ENCODE measurements at places on chromosomes 16 and 17. TPM values are rescaled to one million over a fixed set of nuclear protein-coding genes. Genes with fewer than 3 reads are reported as not detected.

EVI2A gene
- 1.1 TPM for total RNA-seq

CLEC18A gene
- 3.4 TPM for total RNA-seq

RUSF1 gene
- total RNA-seq: 40.5 TPM

GLP2R gene
- 0.41 TPM for total RNA-seq

- no peaks in the 10 kb centered on the region for H3K27me3 ChIP-seq
- no peak overlapping the region for H3K27ac ChIP-seq
- H3K4me3 ChIP-seq: no peak overlapping the region
- H3K36me3 ChIP-seq: peaks cover 21% of the 10 kb centered on the region
- peaks cover 14% of the 10 kb centered on the region for H3K4me1 ChIP-seq
- no peak for DNase-seq
Observed at GRCh38 chr17:57983446-57983845, 4.6 kb downstream of the VEZF1 start.

GRCh38 chr17:44548376-44549230, 8.7 kb upstream of the FZD2 start:
- no peak overlapping the region for H3K27ac ChIP-seq
- H3K36me3 ChIP-seq: no peaks in the 10 kb centered on the region
- peaks cover 34% of the 10 kb centered on the region for H3K4me1 ChIP-seq

DNA sequence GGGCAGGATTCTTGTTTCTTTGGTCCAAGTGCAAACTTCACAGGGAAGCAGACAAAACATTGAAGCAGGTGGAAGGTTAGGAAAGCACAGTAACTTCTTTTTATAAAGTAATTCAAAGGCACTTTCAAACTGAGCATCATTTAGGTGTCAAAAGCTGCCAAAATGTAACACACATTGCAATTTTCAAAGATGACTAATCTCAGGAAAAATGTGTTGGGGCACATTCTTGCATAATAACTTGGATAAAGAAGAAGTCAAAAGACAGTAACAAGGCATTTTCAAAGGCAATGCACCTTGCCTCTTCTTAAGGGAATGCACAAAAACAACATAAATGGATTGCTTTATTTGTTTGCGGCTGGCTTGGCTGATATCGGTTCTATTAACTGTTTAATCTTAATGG, 3.6 kb downstream of the KCNJ2 start:
- no peak overlapping the region for H3K27ac ChIP-seq
- H3K27me3 ChIP-seq: no peaks in the 10 kb centered on the region
- peaks cover 12% of the 10 kb centered on the region for H3K4me1 ChIP-seq
- peaks cover 4% of the 10 kb centered on the region for H3K36me3 ChIP-seq
- DNase-seq: peak; percentile 65
- H3K4me3 ChIP-seq: no peak overlapping the region

GRCh38 chr16:72285728-72286127, 113.8 kb upstream of the PMFBP1 start:
- no peaks in the 10 kb centered on the region for H3K27me3 ChIP-seq
- H3K36me3 ChIP-seq: no peaks in the 10 kb centered on the region
- peaks cover 1% of the 10 kb centered on the region for H3K4me1 ChIP-seq
- no peak overlapping the region for H3K4me3 ChIP-seq

DNA sequence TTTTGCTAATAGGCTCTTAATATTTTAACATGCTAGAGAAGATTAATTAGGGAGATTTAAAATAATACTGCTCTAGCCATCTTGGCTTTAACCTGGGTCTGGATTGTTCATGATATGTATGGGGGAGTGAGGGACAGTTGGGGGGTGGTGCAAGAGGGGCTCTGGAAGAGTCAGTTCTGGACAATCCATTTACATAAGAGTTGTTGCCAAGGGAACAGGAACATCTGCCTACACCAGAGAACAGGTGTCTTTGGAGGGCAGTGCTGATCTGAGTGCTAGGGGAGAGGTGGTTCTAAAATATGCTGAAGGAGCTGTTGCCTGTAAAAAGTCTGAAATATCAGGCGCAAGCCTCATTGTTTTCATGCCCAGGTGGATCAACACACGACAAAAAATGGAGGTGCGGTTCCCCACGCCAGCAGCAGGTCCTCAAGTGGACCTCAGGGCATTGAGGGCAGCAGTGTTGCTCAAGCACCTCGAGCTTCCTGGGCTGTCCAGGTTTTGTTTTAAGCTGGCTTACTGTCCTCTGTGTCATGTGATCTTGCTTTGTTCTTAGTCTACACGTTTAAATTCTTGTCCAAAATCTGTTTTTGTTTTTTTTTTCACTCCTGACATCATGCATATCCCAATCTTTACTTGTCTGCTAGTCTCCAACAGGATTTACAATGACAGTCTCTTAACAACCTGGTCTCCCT, 25.4 kb upstream of the WSB1 start:
- no peak for DNase-seq
- H3K27me3 ChIP-seq: peaks cover 9% of the 10 kb centered on the region
- no peaks in the 10 kb centered on the region for H3K36me3 ChIP-seq

- no peak for DNase-seq
- H3K27ac ChIP-seq: no peak overlapping the region
- H3K4me1 ChIP-seq: no peaks in the 10 kb centered on the region
Observed at GRCh38 chr16:21116148-21116693, 34.4 kb downstream of the DNAH3 start.

DNA sequence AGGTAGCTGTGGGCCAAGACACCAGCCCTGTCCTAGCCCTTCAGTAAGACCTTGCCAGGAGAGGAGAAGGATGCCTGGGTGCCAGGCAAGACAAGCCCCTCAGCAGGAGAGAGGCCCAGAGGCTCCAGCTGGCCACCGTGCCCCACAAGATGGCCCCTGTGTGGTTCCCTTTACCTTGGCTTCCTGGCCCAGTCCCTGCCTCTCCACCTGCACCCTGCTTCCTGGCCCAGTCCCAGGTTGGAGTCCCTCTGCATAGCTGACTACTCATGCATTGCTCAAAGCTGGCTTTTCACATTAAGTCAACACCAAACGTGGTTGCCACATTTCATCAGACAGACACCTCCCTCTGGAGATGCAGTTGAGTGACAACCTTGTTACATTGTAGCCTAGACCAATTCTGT, 4.0 kb downstream of the SYNGR3 start:
- H3K27me3 ChIP-seq: peaks cover 25% of the 10 kb centered on the region
- no peak overlapping the region for H3K4me3 ChIP-seq
- H3K4me1 ChIP-seq: peaks cover 16% of the 10 kb centered on the region
- peaks cover 6% of the 10 kb centered on the region for H3K36me3 ChIP-seq
- no peak overlapping the region for H3K27ac ChIP-seq

DNA sequence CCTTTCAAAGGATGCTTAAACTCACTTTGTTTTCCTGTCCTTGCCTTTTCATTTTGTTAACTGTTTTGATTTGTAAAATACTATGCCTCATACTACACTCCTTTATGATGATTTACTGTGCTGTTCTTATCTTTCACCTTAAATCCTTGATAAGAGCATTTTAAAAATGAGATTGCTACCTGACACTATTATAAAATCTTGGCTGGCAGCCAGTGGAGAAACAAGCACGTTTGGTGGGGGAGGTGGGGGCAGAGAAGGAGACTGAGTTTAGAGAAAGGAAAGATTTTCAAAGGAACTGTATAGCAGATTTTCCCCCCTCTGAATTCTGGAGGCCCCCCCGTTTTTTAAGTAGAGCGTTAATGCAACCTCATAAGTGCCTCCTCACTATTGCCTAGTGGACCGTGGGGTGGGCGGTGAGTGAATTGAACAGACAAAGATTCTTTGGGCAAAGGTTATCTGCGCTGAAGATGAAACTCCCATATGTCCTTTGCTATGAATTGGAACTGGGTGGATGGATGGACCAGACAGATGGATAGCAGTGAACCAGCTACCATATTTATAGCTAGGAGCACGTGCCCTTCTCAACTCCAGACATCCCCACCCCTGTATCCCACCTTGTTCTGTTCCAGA, 200.2 kb downstream of the CCDC182 start:
- H3K36me3 ChIP-seq: no peaks in the 10 kb centered on the region
- H3K4me3 ChIP-seq: no peak overlapping the region
- no peaks in the 10 kb centered on the region for H3K27me3 ChIP-seq
- no peak overlapping the region for H3K27ac ChIP-seq

GRCh38 chr16:3510416-3510815, 9.6 kb downstream of the CLUAP1 start:
- peaks cover 17% of the 10 kb centered on the region for H3K36me3 ChIP-seq
- H3K27ac ChIP-seq: no peak overlapping the region
- no peak for DNase-seq
- H3K4me1 ChIP-seq: peaks cover 6% of the 10 kb centered on the region
- no peaks in the 10 kb centered on the region for H3K27me3 ChIP-seq

DNA sequence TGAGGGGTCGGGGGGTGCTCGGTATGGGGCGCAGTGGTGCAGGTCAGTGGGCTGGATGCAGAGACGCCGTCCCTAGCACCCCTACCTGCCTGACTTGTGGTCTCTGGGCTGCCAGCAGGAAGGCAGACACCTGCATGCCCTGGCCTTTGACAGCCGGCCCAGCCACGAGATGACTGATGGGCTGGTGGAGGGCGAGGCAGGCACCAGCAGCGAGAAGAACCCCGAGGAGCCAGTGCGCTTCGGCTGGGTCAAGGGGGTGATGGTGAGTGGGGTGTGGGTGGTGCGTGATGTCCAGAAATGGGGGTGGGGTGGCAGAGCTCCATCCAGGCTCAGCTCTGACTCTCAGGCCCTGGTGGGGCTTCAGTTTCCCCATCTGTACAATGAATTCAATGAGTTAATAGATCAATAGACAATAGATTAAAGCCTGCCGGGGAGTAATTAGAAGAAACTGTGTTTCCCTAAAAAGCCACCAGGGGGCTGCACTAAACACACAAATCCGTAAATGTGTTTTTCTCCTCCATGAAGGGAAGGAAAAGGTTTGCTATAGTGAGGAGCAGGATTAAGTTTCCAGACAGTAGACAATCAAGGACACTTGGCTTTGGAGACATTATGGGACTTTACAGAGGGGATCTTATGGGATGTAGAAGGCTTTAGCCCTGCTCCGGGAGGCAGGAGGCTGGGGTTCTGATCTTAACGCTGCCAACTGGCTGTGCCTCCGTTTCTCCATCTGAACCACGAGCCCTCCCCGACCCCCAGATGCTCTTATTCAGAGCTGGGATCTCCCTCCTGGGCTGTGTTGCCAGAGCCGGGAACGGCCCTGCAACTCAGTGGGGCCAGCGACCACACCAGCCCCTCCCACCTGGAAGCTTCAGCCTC, 2.2 kb downstream of the SLC12A3 start:
- H3K27ac ChIP-seq: no peak overlapping the region
- H3K27me3 ChIP-seq: no peaks in the 10 kb centered on the region
- DNase-seq: peak; percentile 34
- no peak overlapping the region for H3K4me3 ChIP-seq
- H3K36me3 ChIP-seq: no peaks in the 10 kb centered on the region
- no peaks in the 10 kb centered on the region for H3K4me1 ChIP-seq

DNA sequence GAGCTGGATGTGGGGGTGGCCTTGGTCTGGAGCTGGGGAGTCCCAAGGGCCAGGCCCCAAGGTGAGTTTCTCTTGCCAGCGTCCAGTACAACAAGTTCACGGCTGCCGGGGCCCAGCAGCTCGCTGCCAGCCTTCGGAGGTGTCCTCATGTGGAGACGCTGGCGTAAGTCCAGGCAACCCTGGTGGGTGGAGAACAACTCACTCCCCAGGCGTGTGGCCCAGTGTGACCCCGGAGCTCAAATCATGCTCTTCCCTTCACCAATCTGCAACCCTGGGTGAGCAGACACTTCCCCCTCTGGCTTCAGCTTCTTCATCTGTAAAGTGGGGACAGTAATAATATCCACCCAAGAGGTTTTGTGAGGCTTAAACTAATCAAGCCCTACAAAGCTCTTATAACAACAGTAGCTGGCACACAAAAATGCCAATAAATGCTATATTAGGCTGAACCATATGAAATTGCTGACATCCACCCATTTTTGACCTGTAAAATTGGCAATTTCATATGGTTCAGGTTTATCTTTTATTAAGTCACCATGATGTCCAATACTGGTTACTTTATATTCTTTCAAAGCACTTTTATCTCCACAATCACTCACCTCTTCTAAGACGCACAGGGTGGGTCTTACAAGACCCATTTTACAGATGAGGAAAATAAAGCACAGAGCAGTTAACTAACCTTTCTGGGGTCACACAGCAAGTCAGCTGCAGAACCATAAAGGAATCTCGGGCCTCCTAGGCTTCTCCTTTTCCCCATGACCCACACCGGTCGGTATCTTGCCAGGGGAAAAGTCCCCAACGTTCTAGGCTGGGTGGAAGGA, 19.7 kb downstream of the DEXI start:
- H3K36me3 ChIP-seq: peaks cover 8% of the 10 kb centered on the region
- H3K4me3 ChIP-seq: no peak overlapping the region
- H3K27me3 ChIP-seq: no peaks in the 10 kb centered on the region
- peaks cover 10% of the 10 kb centered on the region for H3K4me1 ChIP-seq
- DNase-seq: peak; percentile 45

GRCh38 chr17:62134397-62134796, 69.3 kb upstream of the MED13 start:
- H3K4me1 ChIP-seq: no peaks in the 10 kb centered on the region
- no peak overlapping the region for H3K27ac ChIP-seq
- H3K36me3 ChIP-seq: no peaks in the 10 kb centered on the region

DNA sequence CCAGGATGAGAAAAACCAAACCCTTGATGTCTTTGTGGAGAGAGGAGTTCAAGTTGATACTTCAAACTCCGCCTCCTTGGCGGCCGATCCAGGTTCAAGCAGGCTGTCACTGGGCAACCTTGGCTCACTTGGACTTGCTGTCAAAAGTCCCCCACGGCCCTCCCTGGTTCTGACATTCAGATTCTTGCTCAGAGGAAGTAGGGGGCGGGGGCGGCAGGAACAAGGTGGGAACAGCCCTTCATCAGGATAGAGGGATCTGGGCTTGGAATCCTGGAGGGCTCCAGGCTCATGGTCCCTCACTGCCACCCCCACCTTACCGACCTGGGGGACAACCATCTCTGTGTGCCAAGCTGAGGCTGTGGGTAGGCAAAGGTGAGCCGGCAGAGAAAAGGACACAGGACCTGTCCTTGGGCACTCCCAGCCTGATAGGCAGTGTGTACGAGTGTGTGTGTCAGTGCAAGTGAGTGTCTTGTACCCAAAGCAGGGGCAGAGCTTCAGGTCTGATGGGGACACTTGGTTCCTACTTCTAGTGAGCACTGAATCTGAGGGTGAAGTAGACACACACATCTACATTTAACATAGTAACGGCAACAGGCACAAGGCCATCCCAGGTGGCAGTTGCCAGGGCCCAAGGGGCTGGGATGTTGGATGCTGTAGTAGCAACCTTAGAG, 6.6 kb upstream of the TSPOAP1 start:
- H3K27me3 ChIP-seq: no peaks in the 10 kb centered on the region
- no peaks in the 10 kb centered on the region for H3K36me3 ChIP-seq
- DNase-seq: no peak
- no peak overlapping the region for H3K27ac ChIP-seq
- peaks cover 32% of the 10 kb centered on the region for H3K4me1 ChIP-seq
- H3K4me3 ChIP-seq: no peak overlapping the region

Data from astrocyte (in vitro differentiated cells and primary cell).